ENCODE measurements at places on chromosomes 4 and X.

DNA sequence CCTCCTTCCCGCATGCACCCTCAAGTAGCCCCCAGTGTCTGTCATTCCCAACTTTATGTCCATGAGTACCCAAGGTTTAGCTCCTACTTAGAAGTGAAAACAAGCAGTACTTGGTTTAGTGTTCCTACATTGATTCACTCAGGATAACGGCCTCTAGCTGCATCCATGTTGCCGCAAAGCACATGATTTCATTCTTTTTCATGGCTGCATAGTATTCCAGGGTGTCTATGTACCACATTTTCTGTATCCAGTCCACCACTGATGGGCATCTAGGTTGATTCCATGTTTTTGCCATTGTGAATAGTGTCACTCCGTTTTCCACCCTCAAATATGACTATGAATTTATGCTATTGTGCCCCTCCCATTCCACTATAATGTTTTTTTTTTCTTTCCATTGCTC lies 130.5 kb upstream of the MXRA5 start:
- H3K36me3 ChIP-seq, result no peaks in the 10 kb centered on the region
- H3K4me1 ChIP-seq, result no peaks in the 10 kb centered on the region
- no peak overlapping the region for H3K27ac ChIP-seq

GRCh38 chr4:101941816-101942358 lies 151.4 kb downstream of the BANK1 start:
- no peaks in the 10 kb centered on the region for H3K36me3 ChIP-seq
- no peaks in the 10 kb centered on the region for H3K27me3 ChIP-seq
- no peak for DNase-seq
- no peak overlapping the region for H3K27ac ChIP-seq
- H3K4me1 ChIP-seq, result no peaks in the 10 kb centered on the region

- no peak for DNase-seq
- H3K27ac ChIP-seq, result no peak overlapping the region
- no peak overlapping the region for H3K4me3 ChIP-seq
Observed at GRCh38 chr4:38654273-38654672, 9.7 kb upstream of the KLF3 start.

GRCh38 chr4:4783847-4784246 lies 75.6 kb upstream of the MSX1 start:
- H3K36me3 ChIP-seq, result no peaks in the 10 kb centered on the region
- no peak overlapping the region for H3K4me3 ChIP-seq
- no peak overlapping the region for H3K27ac ChIP-seq
- DNase-seq, result no peak

GRCh38 chrX:118621081-118621759 lies 106.2 kb upstream of the IL13RA1 start:
- H3K4me1 ChIP-seq, result no peaks in the 10 kb centered on the region
- peaks cover 3% of the 10 kb centered on the region for H3K27me3 ChIP-seq
- no peaks in the 10 kb centered on the region for H3K36me3 ChIP-seq
- H3K27ac ChIP-seq, result no peak overlapping the region
- DNase-seq, result no peak

DNA sequence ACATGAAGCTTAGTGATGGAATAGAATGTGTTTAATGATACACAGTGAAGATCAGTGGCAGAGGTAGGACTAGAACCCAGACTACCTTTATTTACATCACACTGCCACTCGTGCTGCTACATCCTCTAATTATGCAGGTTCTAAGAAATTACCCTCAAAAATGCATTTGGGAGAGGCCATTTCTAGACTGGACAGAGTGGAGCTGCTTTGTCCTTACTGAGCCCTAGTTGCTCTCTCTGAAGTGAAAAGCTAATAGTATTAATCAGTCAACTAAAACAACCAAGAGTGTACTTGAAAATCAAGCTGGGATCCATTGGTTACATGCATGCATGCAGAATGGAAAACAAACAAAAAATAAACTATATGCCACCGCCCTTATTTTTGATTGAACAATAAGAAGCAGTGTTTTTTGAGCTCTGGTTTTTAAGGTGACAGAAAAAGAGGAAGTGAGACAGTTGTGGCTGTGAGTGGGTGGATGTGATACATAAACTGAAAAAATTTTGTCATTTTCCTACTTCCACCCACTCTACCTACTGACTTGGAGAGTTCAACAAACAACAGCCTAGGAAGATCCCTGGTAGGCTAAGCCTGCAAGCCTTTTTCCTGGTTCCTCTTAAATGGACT lies 6.8 kb upstream of the VSIG4 start:
- no peak for DNase-seq
- no peak overlapping the region for H3K4me3 ChIP-seq
- peaks cover 8% of the 10 kb centered on the region for H3K27me3 ChIP-seq
- H3K36me3 ChIP-seq, result no peaks in the 10 kb centered on the region

DNA sequence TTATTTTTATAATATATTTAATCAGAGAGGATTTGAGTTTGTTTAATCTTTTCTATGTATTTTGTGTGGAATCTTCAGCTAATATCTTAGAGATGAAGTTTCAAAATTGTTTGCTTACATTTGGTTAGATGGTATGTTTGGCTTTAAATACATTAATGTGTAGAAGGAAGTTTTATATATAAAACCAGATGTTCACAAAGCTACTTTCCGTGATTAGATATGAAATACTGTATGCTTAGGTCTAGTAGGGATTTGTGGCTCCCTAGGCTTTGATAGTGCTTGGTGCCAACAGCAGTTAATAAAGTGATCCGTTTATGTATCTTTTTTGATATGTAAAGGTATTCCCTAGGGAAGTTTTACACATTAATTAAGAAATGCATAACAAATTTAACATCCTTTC lies 223.0 kb downstream of the ARHGAP10 start:
- no peak overlapping the region for H3K4me3 ChIP-seq
- peaks cover 69% of the 10 kb centered on the region for H3K36me3 ChIP-seq
- no peak overlapping the region for H3K27ac ChIP-seq
- H3K27me3 ChIP-seq, result no peaks in the 10 kb centered on the region
- no peak for DNase-seq

DNA sequence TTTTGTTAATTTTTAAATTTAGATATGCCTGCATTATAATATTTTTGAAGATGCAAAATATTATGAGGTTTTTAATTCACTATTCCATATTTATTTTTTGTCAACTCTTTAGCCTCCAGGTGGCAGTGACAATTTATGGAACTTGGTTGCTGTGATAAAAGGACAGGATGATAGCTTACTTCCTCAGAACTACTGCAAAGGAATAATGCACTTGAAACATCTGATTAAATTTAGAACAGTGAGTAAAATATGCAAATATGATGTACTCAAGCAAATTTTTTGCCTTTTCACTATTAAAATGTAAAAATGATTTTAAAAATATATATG lies 45.1 kb downstream of the SPATA4 start:
- no peak overlapping the region for H3K27ac ChIP-seq
- no peaks in the 10 kb centered on the region for H3K27me3 ChIP-seq
- H3K4me3 ChIP-seq, result no peak overlapping the region

- H3K4me1 ChIP-seq, result no peaks in the 10 kb centered on the region
- H3K4me3 ChIP-seq, result no peak overlapping the region
- H3K27ac ChIP-seq, result no peak overlapping the region
- H3K27me3 ChIP-seq, result no peaks in the 10 kb centered on the region
- no peak for DNase-seq
- no peaks in the 10 kb centered on the region for H3K36me3 ChIP-seq
Observed at GRCh38 chrX:110304884-110305283, 13.0 kb downstream of the AMMECR1 start.

DNA sequence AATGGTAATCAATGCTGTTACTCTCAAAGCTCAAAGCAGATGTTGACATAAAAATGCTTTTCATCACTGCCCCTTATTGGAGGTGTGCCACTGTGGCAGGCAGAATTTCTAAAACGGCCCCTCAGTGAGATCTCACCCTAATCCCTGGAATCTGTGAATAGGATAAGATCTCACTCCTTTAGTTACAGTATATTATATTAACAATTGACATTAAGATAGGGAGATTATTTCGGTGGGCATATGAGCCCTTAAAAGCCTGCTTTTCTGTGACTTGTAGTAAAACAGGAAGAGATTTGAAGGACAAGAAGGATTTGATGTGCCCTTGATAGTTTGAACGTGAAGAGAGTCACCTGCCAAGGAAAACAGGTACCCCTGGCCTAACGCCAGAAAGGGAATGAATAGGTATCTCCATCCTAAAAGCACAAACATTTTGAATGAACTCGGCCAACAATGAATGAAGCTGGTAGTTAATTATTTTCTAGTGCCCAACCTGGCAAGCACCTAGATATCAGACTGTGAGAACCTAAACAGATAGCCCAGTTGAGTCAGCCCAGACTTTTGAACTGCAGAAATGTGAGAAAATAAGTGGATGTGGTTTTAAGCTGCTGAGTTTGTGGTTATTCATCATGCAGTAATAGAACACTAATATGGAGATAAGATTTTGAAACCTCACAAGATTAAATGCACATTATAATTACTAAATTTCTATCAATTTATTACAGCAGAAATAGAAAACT lies 881.6 kb downstream of the PCDH18 start:
- no peak overlapping the region for H3K27ac ChIP-seq
- no peak overlapping the region for H3K4me3 ChIP-seq
- DNase-seq, result peak; percentile 19
- peaks cover 2% of the 10 kb centered on the region for H3K4me1 ChIP-seq
- no peaks in the 10 kb centered on the region for H3K36me3 ChIP-seq
- H3K27me3 ChIP-seq, result no peaks in the 10 kb centered on the region

All from mesenchymal stem cell (in vitro differentiated cells and primary cell).